ENCODE measurements at places on chromosomes 6 and 20. TPM values are rescaled to one million over a fixed set of nuclear protein-coding genes. Genes with fewer than 3 reads are reported as not detected.

DNA sequence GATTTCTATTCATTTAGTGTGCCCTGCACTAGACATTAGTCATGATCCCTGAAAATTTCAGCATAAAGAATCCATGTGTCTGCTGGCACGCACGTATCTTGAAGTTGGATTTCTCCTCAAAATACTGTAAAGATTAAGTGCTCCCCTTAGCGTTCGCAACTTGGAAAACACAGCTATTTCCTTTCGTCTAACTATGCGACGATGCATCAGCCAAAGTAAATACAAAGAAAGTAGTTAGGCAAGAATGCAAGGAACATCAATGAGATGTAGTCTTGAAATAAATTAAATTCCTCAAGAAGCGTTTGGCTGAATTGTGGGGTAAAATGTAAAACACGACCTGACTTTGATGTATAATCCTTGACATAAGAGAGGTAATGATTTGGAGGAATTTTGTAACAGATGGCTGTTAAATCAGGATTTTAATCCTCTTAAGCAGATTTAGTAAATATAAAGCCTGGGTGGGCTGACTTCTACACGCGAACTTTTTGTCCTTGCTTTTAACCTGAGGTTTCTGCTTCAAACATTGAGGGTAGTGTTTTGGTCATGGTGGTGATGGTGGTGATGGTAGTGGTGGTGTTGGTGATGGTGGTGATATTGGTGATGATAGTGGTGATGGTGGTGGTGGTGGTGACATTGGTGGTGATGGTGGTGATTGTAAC lies 88.2 kb downstream of the FOXF2 start:
- H3K36me3 ChIP-seq, result no peaks in the 10 kb centered on the region
- H3K27me3 ChIP-seq, result no peaks in the 10 kb centered on the region
- no peak overlapping the region for H3K4me3 ChIP-seq
- H3K4me1 ChIP-seq, result no peaks in the 10 kb centered on the region
- no peak overlapping the region for H3K27ac ChIP-seq

DNA sequence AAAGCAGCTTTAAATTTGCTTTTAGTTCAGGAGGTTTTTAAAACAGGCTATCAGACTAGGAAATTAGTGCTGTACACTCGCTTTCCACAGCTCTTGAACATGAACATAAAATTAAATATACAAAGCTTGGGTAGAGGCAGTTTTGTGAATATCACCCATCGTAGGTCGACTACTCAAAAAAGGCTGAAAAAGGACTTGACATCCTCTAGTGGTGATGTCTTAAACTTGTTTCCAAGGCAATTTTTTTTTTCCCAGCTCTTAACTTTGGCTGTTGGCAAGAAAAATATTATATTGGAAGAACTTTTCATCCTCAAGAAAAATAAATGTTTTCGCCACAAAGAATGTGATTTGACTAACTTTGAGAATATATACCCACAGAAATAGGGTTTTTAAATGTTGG lies 2.9 kb downstream of the MAP7 start:
- no peak overlapping the region for H3K27ac ChIP-seq
- peaks cover 16% of the 10 kb centered on the region for H3K27me3 ChIP-seq
- DNase-seq, result peak; percentile 17
- H3K4me1 ChIP-seq, result no peaks in the 10 kb centered on the region
- H3K36me3 ChIP-seq, result no peaks in the 10 kb centered on the region
- no peak overlapping the region for H3K4me3 ChIP-seq

DNA sequence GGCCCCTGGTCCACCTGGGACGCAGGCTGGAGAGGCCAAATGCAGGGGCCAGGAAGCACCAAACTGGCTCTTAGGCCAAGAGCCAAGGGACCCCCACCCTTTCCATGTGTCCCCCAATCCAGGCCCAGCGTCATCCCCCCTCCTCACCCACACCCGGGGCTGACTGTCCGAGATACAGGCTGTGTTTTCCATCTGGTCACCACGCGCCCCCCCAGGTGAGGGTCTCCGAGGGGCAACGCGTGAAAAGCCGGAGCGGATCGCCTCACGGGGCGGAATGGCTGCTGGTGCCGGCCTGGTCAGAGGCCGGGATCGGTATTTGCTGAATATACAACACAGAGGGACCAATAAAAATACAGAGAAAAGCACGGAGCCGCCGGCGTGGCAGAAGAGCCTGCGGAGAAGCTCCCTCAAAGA lies 5.2 kb upstream of the ABHD16B start:
- no peaks in the 10 kb centered on the region for H3K36me3 ChIP-seq
- H3K4me3 ChIP-seq, result no peak overlapping the region
- no peak for DNase-seq
- H3K4me1 ChIP-seq, result peaks cover 25% of the 10 kb centered on the region
- no peaks in the 10 kb centered on the region for H3K27me3 ChIP-seq

DNA sequence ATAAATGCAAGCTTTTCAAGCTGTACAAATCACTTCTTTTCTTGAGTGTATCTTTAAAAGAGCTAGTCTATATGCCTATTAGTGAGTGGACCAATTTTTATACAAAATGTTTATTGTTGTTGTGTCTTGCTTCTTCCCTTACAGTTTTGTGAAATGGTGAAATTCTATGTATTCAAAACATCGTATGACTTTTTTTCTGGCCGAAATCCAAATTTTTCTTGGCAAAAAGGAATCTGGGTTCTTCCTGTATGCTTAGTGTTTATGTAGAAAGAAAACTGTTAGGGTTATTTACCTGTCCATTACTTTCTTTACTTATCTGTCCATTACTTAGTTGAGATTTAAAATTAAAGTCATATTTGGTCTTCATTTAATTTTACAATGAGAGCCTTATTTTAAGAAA lies 153.9 kb downstream of the MMS22L start:
- DNase-seq, result no peak
- no peaks in the 10 kb centered on the region for H3K27me3 ChIP-seq
- H3K27ac ChIP-seq, result no peak overlapping the region
- no peaks in the 10 kb centered on the region for H3K4me1 ChIP-seq

Gene SLC35F1
- total RNA-seq, result 1.2 TPM

- DNase-seq, result no peak
- no peak overlapping the region for H3K27ac ChIP-seq
- no peaks in the 10 kb centered on the region for H3K36me3 ChIP-seq
- H3K4me1 ChIP-seq, result no peaks in the 10 kb centered on the region
Measured at GRCh38 chr6:144582939-144583613, 297.9 kb downstream of the UTRN start.

Gene MUC22
- total RNA-seq, result not detected

Gene SRSF12
- total RNA-seq, result 8.3 TPM

DNA sequence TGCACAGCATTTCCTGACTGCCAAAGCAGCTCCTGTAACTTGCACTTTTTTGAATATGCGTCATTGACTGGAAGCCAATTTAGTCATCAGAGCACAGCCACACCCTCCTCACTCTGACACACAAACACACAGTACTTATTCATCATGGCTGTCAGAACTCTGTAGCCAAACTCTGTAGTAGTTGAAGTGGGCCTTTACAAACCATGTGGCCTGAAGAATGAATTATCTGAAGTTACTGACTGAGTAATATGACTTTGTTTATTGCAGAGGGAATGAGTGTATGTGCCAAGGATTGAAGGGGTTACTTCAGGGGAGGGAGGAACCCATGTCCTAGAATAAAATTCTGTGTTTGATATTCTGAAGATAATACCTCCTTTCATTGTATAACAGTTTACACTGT lies 102.7 kb downstream of the FIG4 start:
- H3K27ac ChIP-seq, result 0 out of 2 replicates have a peak overlapping the region, but pooled peaks have one; percentile 11
- H3K4me3 ChIP-seq, result no peak overlapping the region
- DNase-seq, result no peak
- H3K27me3 ChIP-seq, result no peaks in the 10 kb centered on the region
- no peaks in the 10 kb centered on the region for H3K36me3 ChIP-seq

DNA sequence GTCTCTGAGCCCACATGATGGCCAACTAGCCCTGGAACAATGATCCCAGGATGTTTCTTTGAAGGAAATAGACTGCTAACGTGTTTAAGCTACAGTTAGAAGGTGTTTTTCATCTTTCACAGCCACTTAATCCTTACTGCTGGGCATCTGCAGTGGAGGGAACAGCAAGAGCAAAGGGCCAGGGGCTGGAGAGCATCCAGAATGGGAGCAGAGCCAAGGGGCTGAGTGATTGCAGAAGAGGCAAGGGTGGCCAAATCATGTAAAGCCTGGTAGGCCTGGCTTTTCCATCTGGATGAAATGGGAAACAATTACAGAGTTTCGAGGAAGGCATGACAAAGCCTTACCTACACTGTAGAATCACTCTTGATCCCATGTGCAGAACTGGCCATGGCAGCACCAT lies 18.7 kb upstream of the LAMP5 start:
- H3K27ac ChIP-seq, result no peak overlapping the region
- no peak for DNase-seq
- H3K4me1 ChIP-seq, result no peaks in the 10 kb centered on the region
- H3K27me3 ChIP-seq, result 0 out of 2 replicates have a peak, but pooled peaks cover 3% of the 10 kb centered on the region

DNA sequence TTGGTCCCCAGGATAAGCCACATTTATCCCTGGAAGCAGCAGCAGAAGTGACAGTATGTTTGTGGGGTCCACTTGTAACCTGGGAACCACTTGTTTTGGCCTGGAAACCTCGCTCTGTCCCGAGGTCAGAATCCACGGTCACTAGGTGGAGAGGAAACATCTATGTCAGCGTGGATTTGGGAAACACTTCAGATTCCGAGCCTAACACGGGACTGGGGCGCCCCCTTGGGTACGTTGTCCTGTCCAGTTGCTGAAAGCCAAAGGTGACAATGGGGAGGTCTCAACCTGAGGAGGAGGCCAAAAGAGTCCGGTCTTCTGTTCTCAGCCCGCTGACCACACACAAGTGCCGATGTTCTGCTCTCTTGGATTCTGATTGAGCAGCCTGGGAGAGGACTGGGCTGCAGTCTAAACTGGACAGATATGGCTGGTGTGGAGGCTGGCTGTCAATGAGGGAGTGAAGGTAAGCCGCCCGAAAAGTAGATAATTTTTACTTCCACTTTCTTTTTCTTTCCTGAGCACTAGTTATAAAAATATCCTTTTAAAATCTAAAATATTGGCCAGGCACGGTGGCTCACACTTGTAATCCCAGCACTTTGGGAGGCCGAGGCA lies 4.9 kb upstream of the ZFP57 start:
- no peaks in the 10 kb centered on the region for H3K4me1 ChIP-seq
- no peaks in the 10 kb centered on the region for H3K36me3 ChIP-seq
- no peak overlapping the region for H3K4me3 ChIP-seq
- DNase-seq, result no peak
- H3K27me3 ChIP-seq, result no peaks in the 10 kb centered on the region

DNA sequence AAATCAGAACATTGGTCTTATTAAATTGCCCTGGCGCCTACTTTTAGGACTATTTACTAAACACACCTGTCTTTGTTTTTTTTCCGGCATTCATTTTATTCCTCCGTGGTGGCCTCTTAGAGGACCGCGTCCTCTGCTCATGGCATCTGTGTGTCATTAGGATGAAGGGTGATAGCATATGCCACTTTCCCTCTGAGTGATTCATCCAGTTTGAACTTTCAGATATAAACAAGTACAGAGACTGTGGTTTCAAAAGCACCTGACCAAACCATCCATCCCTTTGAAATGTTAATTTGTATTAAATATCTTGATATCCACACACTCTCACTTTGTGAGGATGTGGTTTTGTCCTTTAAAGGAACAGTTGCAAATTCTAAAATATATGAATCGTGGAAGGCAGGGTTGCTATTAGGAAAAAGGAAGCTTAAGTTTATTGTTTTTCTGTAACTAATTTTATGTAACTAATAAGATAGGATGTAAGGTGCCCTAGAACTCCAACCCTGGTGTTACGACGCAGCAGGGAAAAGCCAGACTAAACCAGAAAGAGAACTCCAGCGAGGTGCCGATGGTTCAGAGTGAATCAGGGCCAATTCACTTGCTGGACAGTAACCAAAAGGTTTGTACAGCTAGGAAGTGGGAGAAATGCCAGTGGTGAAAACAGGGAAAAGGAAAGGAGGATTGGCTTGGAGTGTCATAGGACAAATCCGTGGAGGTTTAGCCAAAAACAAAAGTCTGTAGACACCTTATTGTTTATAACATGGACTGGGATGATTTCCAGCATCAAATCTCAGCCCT lies 98.7 kb downstream of the SHLD1 start:
- no peak overlapping the region for H3K4me3 ChIP-seq
- no peaks in the 10 kb centered on the region for H3K36me3 ChIP-seq
- DNase-seq, result peak; percentile 56
- 0 out of 2 replicates have a peak overlapping the region, but pooled peaks have one; percentile 0 for H3K27ac ChIP-seq
- peaks cover 36% of the 10 kb centered on the region for H3K4me1 ChIP-seq

DNA sequence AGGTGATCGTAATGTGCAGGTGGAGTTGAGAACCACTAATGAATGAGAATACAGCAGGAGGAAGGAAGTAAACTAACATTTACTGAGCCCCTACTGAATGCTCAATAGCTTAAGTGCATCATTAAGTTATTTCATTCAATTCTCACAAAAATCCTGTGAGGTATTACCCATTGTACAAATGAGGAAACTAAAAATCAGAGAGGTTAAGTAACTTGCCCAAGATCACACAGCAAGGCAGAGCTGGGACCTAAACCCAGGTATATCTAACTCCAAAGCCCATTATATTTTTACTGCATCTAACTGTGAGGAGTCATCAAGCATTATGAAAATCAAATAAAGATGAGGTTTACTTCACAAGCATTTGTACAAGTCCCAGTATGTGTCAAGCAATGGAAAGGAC lies 35.3 kb downstream of the CPNE5 start:
- no peak overlapping the region for H3K4me3 ChIP-seq
- H3K27ac ChIP-seq, result no peak overlapping the region
- H3K27me3 ChIP-seq, result peaks cover 16% of the 10 kb centered on the region
- no peaks in the 10 kb centered on the region for H3K4me1 ChIP-seq
- no peak for DNase-seq

Gene CFAP61
- 0.23 TPM for total RNA-seq

Measured in SJCRH30 (cell line).